ENCODE measurements at places on chromosomes 1 and 21.
A peak's percentile ranks its signal among the peaks of the same experiment; 100 is the strongest.

GRCh38 chr1:8409106-8409505 is 91.2 kb downstream of the SLC45A1 start:
- DNase-seq = peak; percentile 41

DNA sequence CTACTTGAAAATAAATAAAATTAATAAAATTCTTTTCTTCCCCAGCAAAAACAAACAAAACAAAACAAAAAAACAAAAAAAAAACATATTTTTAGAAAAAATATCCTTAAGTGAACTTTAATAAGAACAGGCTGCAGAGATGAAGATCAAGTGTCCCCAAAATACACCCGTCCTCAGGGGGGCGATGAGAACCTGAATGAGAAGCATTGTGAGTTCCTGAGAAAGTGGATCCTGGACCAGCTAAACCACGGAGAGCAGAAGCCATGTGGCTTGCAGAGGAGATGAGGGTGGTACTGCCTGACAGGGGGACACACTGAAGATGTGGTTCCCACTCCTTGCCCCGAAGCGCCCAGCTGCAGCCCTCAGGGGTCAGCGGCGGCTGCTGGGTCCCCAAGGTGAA is 89.3 kb downstream of the ITPKB start:
- no peak for DNase-seq

GRCh38 chr1:202266061-202266765 is 72.6 kb downstream of the LGR6 start:
- no peak for DNase-seq

DNA sequence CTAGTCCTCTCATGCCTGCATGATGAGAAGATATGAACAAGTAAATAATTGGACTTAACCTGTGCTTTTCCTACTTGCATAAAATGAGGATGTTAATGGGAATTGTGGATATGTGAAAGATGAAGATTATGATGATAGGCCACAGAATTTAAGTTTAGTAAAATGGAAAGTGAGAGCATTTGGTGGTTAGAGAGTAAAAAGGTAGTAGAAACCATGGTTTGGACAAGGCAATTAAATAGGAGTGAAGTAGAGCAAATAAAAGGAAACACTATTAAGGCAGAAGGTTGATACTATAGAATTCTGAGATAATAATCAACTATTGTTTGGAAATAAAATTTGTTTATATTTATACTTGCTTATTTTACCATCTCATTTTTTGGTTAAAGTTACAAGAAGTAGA is 1162.5 kb downstream of the MRPL39 start:
- no peak for DNase-seq

- no peak for DNase-seq
Measured at GRCh38 chr1:177912991-177913390, 56.9 kb downstream of the SEC16B start.

DNA sequence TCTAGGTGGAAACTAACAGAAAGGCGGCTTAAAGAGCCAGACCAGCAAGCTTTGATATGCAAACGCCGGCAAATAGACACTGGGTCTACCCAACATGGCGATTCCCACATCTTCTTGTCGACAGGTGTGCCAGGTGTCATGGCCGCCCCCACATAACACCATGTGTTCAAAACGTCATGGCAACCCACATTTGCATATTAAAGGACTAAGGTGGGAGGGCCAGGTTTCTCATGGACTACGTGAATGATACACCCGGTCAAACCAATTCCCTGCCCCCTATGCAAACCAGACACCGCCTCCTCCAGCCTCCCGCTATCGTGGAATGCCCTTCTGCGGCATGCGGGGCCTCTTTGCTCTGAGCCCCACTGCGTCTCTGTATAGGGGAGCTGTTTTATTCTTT is 41.3 kb downstream of the ICOSLG start:
- no peak for DNase-seq

- DNase-seq = peak; percentile 74
Measured at GRCh38 chr1:55378582-55378981, 163.4 kb upstream of the USP24 start.

DNA sequence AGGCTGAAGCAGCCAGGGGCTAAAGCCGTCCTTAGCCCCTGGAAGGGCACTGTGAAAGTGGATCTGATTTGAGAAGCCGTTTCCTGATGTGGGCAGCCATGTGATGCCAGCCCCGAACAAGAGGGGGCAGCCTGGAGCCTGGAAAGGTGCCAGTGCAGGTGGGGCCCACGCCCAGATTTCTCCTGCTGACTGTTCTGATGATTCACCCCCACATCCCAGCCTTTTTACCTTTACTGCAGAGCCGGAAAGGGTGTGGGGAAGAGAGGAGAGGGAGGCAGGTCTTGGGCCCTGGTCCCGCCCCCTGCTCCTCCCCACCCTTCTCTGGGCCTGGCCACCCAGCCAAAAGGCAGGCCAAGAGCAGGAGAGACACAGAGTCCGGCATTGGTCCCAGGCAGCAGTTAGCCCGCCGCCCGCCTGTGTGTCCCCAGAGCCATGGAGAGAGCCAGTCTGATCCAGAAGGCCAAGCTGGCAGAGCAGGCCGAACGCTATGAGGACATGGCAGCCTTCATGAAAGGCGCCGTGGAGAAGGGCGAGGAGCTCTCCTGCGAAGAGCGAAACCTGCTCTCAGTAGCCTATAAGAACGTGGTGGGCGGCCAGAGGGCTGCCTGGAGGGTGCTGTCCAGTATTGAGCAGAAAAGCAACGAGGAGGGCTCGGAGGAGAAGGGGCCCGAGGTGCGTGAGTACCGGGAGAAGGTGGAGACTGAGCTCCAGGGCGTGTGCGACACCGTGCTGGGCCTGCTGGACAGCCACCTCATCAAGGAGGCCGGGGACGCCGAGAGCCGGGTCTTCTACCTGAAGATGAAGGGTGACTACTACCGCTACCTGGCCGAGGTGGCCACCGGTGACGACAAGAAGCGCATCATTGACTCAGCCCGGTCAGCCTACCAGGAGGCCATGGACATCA is at the start of gene SFN:
Gene SFN, plus strand, starts transcription at position 369 of the 904 bp plus-strand sequence. Its CDS starts 64 bp downstream, at position 433.
- DNase-seq = peak; percentile 56

DNA sequence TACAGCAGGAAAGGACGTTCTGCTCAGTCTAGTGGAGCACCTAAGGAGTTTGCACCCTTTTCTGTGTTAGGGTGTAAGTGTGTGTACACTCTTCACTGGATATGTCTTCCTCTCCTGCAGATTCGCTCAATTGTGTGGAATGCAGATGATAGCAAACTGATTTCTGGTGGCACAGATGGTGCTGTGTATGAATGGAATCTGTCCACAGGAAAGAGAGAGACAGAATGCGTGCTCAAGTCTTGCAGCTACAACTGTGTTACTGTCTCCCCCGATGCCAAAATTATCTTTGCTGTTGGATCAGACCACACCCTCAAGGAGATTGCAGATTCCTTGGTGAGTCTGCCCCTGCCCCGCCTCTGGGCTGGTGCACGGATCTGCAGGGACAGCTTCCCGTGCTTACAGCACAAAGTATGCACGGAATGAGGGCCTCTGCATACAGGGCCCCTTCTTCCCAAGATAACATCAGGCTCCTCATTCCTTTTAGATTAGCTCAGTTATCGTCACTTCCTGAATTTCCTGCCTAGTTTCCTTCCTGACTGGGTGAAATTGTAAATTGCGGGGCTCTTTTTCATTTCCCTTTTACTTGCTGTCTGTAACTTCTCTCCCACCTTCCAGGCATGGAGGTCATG is 34.6 kb downstream of the CFAP57 start:
- no peak for DNase-seq

DNA sequence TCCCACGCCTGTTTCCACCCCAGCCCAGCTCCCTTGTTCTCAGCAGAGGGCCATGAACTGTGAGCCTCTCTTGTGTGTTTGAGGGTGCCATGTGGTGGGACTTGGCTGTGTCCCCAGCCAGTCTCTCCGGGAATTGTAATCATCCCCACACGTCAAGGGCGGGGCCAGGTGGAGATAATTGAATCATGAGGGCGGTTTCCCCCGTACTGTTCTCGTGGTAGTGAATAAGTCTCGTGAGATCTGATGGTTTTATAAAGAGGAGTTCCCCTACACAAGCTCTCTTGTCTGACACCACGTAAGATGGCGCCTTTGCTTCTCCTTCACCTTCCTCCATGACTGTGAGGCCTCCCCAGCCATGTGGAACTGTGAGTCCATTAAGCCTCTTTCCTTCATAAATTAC is 57.2 kb upstream of the COL6A2 start:
- DNase-seq = no peak

GRCh38 chr1:28175955-28176485 is 470 bp downstream of the PTAFR start:
- no peak for DNase-seq

- no peak for DNase-seq
Measured at GRCh38 chr1:21653744-21654100, 15.4 kb downstream of the RAP1GAP start.

GRCh38 chr1:55618199-55618598 is 403.0 kb upstream of the USP24 start:
- no peak for DNase-seq

DNA sequence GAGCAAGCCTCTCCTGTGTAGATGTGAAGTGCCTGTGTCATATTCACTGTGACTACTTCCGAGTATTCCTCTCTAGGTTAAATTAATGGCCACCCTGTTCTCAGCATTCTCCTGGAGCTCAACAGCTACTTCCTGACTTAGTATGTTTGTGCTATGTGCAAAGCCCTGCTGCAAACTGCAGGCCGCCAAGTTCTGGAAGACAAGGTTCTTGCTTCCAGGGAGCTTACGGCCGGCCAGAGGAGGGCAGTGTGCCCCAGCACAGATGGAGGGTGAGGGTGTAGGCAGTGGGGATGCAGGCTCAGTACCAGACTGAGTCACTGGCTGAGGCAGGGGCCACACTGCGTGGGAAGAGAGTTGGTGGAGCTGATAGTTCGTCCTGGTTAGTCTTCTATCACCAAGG is 43.2 kb downstream of the ELK4 start:
- peak; percentile 45 for DNase-seq

- no peak for DNase-seq
Measured at GRCh38 chr1:196466166-196466565, 142.1 kb downstream of the KCNT2 start.

- no peak for DNase-seq
Measured at GRCh38 chr21:33434770-33435360, 31.7 kb downstream of the IFNGR2 start.

DNA sequence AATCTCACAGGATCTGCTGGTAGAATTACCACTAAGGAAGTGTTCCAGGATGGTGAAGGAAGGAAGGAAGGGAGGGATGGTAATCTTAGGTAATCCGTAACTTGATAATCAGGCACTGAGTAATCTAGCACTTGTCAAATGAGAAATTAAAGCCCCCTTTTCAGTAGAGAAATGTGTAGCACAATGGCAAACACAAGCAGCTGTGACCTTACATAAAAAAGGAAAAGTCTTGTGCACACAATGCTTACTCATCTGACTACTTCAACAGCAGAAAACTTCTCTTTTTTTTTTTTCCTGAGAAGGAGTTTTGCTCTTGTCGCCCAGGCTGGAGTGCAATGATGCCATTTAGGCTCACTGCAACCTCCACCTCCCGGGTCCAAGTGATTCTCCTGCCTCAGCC is 6.1 kb downstream of the NUP210L start:
- no peak for DNase-seq

DNA sequence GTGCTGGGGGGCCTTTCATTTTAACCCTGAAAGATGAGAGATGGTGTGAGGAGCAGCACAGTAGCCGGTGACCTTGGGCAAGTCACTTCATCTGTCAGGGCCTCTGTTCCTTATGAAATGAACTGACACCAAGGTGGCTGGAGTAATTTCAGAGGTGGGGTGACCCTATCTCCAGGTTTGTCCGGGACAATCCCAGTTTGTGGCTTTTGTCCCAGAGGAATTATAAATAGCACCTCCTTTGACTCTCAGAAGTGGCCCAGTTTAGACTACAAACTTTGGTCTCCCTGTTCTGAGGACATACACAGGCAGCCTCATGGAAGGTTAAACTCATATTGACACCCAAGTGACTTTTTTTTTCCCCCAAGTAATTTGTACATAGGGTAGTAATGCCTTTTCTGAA is 14.6 kb downstream of the ACTN2 start:
- no peak for DNase-seq

DNA sequence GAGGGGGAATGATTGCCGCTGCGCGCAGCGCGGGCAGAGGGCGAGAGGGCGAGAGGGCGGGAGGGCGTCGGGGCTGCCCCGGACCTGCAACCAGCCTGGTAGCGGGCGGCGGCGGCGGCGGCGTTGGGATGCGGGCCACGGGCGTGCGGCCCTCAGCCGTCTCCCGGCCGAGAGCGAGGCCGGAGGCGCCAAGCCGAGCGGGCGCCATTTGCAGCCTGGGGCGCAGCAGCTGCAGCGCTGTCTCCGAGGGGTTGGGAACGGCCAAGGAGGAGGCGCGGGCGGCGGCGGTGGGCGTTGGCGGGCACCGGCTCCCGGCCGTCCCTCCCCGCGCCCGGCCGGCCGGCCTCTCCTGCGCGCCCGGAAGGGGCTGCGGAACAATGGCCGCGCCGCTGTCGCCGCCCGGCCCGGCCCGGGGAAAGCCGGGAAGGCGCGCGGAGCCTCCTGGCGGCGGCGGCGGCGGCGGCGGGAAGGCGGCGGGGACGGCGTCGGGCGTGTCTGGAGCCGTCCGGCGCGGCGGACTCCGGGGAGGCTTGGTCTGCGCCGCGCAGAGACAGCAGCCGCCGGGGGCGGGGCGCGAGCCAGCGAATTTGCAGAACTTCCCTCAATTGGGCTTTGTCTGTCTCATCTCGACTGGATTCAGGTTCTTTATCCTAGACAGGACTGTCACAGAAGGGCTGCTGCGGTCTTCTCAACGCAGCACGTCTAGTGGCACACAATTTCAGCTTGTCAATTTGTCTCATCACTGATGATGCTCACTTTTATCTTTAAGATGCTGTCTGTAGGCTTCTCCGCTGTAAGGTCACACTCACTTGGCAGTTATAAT is 35.7 kb downstream of the ZBTB8B start:
- DNase-seq = peak; percentile 90

DNA sequence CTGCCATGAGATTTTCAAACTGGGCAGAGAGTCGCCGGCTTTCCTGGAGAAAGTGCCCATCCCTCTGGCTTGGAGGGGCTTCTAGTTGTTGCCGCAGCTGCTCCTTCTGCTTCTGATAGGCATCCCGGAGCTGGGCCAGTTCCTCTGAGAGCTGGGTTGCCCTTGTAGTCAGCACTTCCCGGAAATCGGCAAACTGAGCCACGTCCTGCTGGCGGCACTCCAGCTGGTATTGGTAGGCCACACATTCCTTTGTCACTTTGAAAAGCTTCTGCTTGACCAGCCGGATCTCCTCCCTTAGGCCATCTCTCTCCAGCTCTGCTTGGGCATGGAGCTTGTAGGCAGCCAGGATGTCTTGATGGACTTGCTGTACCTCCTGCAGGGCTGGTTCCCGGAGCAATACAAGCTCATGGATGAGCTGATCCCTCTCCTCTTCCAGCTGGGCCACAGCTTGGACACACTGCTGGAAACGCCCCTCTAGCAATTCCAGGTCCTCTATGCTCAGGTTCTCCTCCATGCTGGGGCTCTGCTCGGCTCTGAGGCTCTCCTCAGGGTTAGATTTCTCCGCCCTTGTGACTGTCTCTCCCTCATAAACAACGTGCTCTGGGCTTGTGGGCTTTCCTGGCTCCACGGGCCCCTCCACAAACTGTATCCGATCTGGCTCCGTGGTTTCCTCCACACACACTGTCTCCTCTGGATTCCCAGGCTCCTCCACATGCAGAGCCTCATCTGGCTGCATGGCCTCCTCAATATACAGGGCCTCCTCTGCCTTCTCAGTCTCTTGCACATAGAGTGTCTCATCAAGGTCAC is 7.3 kb downstream of the SYNC start:
- no peak for DNase-seq

GRCh38 chr1:100325415-100326324 is 26.6 kb upstream of the CDC14A start:
- DNase-seq = peak; percentile 39

GRCh38 chr1:169546087-169546995 is 39.9 kb downstream of the F5 start:
- DNase-seq = peak; percentile 54
